ENCODE measurements at places on chromosomes 13 and 19.
A peak's percentile ranks its signal among the peaks of the same experiment; 100 is the strongest.

DNA sequence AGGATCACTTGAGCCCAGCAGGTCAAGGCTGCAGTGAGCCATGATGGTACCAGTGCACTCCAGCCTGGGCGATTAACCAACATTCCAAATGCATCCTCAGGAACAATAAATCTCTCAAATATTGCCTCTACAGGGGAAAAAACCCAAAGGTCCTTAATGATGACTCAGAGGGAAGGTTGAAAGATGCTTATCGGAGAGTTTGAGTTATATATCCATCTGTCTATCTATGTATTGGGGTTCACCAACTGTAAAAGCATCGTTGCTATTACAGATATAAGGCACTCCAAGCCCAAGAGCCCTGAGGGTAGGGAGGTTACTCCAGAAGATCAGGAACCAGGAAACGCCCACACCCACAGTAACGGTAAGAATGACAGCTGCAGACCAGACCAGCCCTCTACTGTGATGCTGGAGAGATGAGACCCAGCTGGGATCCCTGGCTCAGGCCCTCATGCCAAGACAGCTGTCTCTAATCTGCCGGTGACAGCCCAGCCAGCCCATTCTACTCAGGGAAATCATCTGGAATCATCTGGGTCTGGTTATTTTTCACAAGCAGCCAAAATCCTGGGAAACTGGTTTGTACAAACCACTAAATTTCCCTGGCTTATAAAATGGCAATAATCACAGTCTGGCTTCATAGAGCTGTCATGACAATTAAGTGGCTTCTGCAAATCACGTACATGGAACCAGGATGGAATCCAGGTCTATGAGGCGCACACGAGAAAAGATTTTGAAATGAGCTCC lies 23.8 kb downstream of the TEX101 start:
- no peak for DNase-seq

DNA sequence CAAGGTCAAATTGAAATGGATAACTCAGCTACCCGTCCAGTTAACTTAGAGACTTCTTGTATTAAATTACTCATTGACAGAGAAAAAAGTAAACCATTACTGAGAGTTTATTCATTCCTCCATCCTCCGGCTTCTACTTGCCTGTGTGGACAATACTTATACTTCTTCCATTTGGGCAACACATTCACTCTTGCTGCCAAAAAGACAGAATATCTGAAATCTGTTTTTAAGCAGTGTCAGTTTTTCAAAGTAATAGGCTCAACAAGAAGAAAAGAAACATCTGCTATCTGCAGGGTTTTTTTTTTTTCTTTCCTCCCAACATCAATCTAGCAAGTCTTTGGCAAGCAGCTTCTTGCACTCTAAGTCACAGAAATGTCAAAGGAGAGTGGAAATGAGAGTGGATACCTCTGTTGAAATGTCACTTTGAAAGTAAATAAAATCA lies 1142.8 kb downstream of the PCDH9 start:
- DNase-seq, result no peak

- no peak for DNase-seq
These were observed 525.5 kb downstream of the RFC3 start for GRCh38 chr13:34343413-34343940.

DNA sequence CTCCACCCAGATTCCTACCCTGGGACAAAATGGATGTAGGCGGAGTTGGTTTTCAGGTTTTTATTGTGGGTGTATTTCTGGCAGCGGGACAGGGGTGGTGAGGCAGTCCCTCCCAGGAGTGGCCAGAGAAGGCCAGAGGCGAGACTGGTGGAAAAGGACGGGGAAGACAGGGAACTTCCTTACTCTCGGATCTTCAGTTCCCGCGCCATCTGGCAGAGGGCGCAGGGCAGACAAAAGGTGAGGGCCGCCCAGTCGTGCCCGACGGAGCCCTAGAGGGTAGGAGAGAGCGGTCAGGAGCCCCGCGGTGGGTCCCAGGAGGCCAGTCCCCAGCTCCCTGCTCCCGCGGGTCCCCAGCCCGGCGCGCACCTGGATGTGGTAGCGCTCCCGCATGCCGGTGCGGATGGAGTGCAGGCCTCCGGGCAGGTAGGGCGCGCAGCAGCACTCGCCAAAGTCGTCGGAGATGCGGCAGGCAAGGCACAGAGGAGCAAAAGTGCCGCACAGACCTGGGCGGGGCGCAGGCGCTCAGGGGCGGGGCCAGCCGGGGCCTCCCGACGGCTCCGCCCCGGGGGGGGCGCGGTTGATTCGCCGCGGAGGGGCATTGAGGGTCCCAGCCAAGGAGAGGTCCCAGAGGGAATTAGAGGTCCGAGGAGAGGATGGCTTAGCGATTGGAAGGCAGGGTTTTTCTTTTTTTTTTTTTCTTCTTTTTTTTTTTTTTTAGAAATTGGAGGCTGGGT lies 3.0 kb downstream of the CNFN start:
- peak; percentile 60 for DNase-seq

GRCh38 chr19:1064661-1065605 lies 2.0 kb upstream of the ARHGAP45 start:
- DNase-seq, result peak; percentile 58

DNA sequence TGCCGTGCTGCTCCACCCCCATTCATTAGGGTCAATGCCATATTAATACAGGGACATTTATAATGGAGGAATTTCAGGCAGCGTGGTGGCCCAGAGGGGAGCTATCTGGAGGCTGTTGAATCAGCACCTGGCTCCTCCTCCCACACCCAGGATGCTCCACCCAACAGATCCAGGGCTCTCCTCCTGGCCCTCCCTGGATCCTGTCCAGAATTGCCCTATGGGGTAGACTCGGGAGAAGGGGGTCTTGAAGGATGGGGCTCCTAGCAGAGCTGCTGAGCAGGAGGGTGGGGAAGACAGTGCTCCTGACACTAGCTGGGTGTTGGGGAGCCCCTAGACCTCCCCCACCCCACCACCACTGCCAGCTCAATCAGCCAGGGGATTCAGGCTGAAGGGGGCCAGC lies 5.2 kb upstream of the OR10H5 start:
- no peak for DNase-seq

- no peak for DNase-seq
These were observed 7.3 kb downstream of the ANGPTL4 start for GRCh38 chr19:8371011-8371804.

GRCh38 chr19:30999726-31000125 lies 349.5 kb downstream of the TSHZ3 start:
- no peak for DNase-seq

- no peak for DNase-seq
These were observed 29.9 kb downstream of the CAPN12 start for GRCh38 chr19:38714354-38714778.

DNA sequence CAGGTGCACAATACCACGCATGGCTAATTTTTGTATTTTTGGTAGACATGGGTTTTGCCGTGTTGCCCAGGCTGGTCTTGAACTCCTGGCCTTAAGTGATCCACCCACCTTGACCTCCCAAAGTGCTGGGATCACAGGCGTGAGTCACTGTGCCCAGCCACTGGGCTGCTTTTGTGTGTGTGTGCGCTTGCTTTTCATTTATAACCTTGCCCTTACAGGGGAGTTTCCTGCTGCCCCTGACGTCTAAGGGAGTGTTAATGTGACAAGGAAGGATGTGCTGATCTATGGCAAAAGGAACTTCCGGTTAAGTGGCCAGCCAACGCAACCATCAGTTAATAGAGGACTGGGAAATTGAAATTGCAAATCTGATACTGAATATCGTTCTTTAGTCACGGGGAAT lies 57.7 kb downstream of the ING1 start:
- DNase-seq, result no peak

GRCh38 chr19:38932425-38933179 lies 1.9 kb downstream of the MRPS12 start:
- DNase-seq, result no peak

GRCh38 chr13:44078806-44079376 lies 199.2 kb downstream of the LACC1 start:
- DNase-seq, result no peak

Measured in activated CD4-positive, alpha-beta T cell treated with anti-CD3 and anti-CD28 coated beads for 24 hours (primary cell).